ENCODE measurements at places on chromosomes 3 and 15.

DNA sequence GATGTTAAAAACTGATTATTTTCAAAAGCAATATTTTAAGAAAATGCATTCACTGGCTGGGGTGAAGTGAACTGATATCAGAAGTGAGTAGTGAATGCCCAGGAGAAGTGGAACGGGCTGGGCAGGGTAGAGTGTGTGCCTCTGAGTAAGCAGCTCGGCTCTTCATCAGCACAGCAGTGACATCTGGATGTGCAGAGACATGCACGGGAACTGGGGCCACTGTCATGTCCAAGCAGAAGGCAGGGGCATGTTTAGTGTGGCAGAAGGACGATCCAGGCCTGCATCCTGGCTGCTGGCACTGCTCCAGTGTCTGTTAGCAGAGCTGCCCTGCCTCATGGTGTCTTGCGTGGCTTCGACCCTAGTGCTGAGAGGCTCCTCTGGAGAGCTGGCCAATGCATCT, 305.6 kb upstream of the LRRFIP2 start:
- DNase-seq, result no peak

GRCh38 chr3:188446014-188446413, 292.1 kb downstream of the LPP start:
- no peak for DNase-seq

DNA sequence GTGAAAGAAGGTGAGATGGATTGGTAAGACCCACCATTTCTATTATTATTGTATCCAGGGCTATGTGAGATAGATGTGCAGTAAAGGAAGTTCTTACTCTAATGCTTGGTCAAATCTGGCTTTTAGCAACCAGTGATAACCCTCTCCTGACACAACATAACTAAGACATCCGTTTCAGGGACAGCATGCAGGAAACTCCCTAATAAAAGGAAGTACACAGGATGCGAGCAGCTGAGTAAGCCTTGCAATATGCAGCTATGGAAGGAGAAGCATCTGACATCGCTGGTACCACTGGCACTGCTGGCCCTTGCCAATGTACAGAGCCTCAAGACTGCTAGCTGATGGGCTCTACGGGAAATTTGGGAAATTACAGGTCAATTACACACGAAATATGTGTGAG, 662.3 kb downstream of the NR2F2 start:
- no peak for DNase-seq

DNA sequence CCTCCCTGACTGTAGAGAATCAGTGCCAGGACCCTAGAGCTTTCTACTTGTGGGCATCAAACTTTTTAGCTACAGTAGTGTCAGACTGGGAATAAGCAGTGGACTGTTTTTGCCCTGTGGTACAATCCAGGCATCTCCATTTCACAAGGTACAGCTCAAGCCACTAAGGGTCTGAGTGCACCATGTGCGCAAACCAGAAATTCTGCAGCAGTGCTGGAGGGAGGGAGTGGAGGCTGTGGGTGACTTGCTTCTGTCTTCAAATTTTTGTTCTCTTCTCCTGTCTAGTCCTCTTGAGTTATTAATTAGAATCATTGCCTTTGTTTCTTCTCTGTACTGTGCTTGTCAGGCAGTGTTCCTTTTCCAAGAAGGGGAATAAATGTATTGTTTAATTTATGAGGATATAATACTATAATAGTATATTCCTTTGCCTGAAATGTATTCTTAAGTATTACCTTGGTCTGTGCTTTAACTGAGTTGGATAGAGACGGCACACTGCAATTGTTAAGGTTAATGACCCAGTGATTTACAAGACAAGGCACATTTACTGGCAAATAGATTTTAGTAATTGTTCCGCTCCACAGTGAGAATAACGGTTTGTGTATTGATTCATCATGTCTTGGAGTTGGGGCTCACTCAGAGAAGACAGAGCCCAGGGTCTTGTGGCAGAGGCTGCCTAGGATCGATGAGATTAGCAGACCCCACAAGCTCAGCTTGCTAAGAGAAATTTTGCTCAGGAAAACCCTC, 390.6 kb upstream of the CFAP20DC start:
- no peak for DNase-seq

DNA sequence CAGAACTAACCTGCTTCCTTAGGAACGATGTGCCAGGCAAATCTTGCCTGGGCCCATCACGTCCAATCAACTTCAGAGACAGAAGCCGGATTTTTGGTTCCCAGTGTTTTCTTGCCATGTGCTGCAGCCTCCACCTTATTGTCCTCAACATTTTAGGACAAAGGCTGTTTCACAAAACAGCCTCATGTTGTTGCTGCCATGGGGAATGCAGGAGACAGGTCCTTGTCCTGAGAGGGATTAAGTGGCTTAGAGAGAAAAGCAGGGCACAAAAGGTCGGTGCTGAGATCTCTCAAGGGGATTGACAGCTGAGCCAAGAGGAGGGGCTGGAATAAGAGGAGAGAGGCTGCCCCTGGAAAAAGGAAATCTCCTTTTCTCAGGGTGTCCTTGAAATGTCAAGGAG, 11.3 kb upstream of the NMNAT3 start:
- no peak for DNase-seq

DNA sequence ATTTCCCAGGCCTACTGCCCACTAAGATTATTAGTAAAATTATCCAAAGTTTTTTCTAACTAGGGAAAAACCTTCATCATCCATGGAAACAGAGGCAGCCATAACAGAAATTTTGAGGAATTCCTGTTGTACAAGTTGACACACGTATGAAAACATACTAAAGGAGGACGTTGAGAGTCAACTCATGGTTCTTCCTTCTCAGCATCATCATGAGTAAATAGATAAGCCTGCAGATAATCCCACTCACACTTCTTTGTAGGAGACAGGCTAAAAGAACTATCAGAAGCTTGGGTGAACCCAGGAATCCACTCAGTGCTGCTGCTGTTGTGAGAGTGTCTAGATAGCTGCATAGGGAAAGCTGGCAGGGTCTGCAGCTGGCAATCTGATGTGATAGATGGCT, 694.8 kb upstream of the NR2F2 start:
- DNase-seq, result no peak

DNA sequence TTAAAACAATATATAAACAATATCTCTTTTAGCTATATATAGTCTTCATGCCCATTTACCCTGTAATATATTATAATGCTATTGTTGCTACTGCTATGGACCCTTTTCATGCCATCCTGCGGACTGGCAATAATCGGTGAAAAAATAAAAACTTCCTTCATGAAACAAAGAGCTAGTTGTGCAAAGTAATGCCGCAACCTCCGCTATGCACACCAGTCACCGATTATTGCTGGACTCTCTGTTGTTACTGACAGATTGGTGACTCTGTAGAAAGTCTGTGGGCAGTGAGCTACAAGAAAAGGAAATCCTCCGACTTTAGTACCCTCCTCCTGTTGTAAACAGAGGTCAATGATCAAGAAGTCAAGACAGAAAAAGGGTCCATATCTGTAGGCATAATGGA, 17.9 kb upstream of the ICE2 start:
- no peak for DNase-seq

- DNase-seq, result no peak
These were observed 388.8 kb upstream of the PPP2R3A start for GRCh38 chr3:135576751-135577150.

DNA sequence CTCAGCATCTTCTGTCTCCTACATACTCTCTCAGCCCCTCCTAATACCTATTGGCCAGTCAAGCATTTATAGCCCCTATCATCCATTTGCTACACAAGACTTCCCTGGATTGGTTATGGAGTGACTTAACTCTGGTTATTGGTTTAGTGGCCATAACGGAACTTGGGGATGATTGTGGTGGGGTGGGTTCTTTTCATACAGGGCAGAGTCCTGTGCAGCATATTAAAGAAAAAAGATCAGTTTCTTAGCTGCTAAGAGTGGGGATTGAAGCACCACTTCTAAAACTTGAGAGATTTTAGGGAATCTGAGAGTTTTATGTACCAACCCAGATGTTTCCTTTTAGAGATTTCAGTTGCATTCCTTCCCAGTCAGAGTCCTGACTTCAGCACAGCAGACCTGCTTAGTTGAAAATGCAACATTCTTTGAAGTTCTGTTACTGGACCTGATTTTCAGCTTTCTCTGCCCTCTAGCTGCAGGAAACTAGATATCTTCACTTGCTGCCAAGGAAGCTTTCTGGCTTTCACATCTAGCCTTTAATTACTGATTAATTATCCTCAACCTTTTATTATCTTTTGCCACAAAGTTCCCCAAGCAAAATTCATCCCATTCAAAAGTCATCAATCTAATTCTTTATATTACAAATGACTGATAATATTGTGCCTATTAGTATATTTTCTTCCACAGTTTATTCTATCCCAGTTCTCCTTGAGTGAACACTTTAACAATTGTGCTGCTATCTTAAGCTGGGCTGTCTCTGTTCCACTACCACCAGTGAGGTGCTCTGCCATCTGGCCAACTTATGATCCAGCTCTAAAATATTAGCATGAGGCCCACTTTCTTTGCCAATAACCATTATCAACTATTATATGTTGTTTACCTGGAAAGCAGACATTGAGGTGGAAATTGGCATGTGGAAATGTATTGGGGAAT, 906.0 kb upstream of the ALCAM start:
- peak; percentile 62 for DNase-seq

- no peak for DNase-seq
These were observed 36.3 kb upstream of the MYLK start for GRCh38 chr3:123920383-123920782.

GRCh38 chr3:177427540-177427939, 230.3 kb upstream of the TBL1XR1 start:
- peak; percentile 74 for DNase-seq

GRCh38 chr3:49653621-49654020, 20.5 kb upstream of the APEH start:
- DNase-seq, result no peak

GRCh38 chr15:58070801-58071418, 5.4 kb upstream of the ALDH1A2 start:
- DNase-seq, result peak; percentile 57

DNA sequence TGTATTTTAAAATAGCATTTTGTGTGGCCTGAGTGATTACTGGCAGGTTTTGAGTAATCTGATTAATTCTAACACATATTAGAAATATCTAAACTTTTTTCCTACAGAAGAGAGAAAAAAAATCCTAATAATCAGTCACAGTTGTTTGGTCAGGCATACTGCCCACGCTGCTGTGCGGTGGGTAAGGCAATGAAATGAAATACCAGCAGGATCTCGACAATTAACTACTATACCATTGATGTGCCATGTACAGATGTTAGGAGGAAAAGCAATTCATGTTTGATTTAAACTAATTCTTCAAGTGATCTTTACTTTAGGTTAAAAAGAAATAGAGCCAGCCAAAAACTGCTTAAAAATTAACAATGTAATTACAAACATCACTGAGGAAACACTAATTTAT, 5.2 kb downstream of the GRAMD2A start:
- DNase-seq, result no peak

GRCh38 chr3:186825872-186826409, 16.6 kb upstream of the ADIPOQ start:
- no peak for DNase-seq

GRCh38 chr3:67601919-67602608, 52.3 kb downstream of the SUCLG2 start:
- peak; percentile 57 for DNase-seq

DNA sequence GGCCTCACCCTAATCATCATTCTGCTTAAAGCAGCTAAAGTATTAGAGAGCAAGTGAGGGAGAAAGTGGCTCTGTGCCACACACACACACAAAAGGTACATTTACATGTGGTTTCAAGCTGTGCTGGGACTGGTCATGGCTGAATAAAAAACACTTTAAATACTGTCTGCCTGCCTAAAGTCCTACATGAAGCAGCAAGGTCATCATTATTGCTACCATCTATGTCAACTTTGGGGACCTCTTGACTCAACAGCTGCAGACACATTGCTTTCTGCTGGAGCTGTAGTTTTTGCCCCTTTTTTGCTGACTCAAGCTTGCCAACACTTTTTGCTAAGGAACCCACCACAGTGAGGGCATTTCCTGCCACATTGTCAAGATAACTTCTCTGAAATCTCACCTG, 1237.9 kb downstream of the ROBO2 start:
- DNase-seq, result no peak

GRCh38 chr15:80615783-80616391, 79.2 kb upstream of the ABHD17C start:
- DNase-seq, result peak; percentile 83

- DNase-seq, result no peak
These were observed 104.7 kb downstream of the UACA start for GRCh38 chr15:70658641-70659040.

DNA sequence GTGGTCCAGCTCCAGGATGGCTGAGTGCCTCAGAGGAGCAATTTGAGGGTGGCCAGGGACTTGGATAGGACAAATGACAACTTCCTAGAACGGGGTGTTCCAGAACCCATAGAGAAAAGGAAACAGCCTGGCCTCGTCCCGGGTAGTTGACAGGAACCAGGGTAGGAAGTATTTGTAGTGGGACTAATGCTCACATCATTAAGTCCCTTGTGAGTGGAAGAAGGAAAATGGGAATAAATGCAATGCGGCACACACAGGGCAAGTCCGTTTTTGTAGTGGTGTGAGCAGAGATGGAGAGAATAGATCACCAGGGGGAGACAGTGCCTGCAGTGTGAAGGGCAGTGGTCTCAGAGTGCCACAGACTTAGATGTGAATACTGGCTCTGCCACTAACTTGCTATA, 19.6 kb downstream of the TIMP4 start:
- DNase-seq, result peak; percentile 68

DNA sequence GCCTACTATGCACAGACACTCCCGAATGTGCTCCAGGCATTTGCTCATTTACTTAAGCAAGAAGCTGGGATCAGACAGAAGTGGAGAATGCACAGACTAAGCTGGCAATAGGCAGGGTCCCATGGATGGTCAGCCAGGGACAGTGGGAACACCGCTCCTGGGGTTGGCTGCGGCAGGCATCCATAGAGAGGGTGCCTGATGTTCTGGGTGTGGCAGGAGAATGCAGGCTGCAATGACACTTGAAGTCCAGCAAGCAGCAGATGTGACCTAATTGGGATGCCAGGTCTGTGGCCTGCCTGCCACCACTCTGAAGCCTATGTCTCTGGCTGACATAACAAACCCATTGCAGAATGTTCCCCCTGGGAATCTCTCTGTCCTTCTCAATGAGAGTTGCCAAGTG, 40.2 kb upstream of the SLC6A11 start:
- no peak for DNase-seq

DNA sequence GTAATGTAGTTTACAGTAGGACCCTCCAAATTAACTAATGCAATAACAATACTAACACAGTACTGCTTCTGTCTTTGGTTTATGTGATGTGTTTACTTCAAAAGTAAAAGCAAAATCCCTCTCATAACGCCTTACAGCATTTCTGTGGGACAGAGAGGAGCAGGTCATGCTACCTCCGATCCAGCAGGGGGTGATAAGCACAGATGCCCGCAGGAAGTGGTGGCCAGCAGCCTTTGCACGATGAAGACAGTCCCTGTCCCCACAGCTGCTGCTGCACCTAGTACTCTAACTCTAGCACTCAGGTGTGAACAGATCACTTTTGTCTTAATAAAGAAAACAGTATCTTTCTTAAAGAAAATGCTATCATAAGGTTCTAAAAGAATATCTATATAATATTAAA, 38.3 kb downstream of the ANO10 start:
- DNase-seq, result no peak

GRCh38 chr15:75235760-75236729, 22.1 kb upstream of the GOLGA6C start:
- no peak for DNase-seq
